Activated naive CD8-positive, alpha-beta T cell treated with anti-CD3 and anti-CD28 coated beads, Interleukin-2, amount 50 U/mL, for 24 hours (primary cell): ENCODE measurements at places on chromosomes 2 and 18.

DNA sequence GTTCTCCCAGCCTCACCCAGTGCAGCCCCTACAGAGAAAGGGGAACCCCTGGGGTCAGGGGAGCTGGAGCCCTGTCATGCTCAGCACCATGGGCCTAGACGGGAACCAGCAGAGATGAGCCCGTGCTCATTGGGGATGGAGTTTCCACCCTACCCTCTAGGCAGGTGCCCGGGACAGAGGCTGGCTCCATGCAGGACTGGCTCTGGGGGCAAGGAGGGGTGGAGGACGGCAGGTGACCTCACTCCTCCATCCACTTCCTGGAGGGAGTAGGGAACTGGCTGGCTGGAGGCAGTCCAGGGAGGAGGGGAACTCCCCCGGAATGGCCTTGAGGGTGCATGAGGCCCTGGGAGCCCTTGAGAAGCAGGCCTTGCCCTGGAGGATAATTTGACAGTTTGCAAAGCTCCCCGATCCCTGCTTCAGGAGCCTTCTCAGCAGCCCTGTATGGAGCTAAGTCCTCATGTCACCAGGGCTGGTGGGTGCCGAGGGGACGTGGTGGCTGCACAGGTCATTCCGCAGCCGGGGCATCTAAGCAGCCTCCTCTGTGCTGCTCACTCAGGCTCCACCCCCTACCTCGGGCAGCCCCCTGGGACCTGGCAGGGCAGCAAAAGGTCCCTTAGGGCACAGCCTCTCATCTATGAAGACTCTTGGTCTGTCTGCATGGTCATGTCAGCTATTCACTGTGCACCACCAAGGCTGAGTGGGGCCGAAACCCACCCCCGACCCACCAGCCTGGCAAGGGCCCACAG lies 2.1 kb downstream of the NEURL3 start:
- no peaks in the 10 kb centered on the region for H3K27me3 ChIP-seq
- no peak for DNase-seq
- no peak overlapping the region for H3K4me3 ChIP-seq
- no peaks in the 10 kb centered on the region for H3K36me3 ChIP-seq

DNA sequence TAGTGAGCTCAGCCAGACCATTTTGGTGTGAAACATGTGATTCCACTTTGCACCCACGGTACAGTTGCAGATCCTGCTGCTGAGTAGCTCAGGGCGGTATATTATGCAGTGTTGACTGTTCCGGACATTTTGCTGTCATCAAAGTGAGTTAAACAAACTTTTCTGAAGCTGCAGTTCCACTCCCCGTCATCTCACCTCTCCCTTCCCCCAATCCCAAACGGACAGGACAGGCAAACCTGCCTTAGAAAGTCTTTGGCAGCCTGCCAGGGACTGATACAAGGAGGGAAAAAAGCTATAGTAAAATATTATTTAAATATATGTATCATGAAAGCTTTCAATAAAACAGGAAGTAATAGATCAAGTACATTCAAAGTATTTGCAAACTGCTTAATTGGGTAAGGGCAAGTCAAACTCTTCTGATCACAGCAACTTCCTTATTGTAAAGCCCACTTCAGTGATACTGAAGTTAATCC lies 35.5 kb upstream of the SP5 start:
- peaks cover 2% of the 10 kb centered on the region for H3K27me3 ChIP-seq
- H3K4me1 ChIP-seq, result no peaks in the 10 kb centered on the region
- H3K36me3 ChIP-seq, result no peaks in the 10 kb centered on the region
- H3K27ac ChIP-seq, result no peak overlapping the region
- DNase-seq, result no peak

GRCh38 chr2:29573612-29574011 lies 347.8 kb downstream of the ALK start:
- H3K27ac ChIP-seq, result no peak overlapping the region
- DNase-seq, result no peak
- no peaks in the 10 kb centered on the region for H3K36me3 ChIP-seq
- no peak overlapping the region for H3K4me3 ChIP-seq
- no peaks in the 10 kb centered on the region for H3K4me1 ChIP-seq

GRCh38 chr2:8657423-8658062 lies 24.3 kb upstream of the ID2 start:
- no peak overlapping the region for H3K4me3 ChIP-seq
- no peaks in the 10 kb centered on the region for H3K36me3 ChIP-seq
- H3K27me3 ChIP-seq, result peaks cover 28% of the 10 kb centered on the region
- DNase-seq, result peak; percentile 44
- H3K4me1 ChIP-seq, result peaks cover 22% of the 10 kb centered on the region
- H3K27ac ChIP-seq, result peak overlapping the region; percentile 57

DNA sequence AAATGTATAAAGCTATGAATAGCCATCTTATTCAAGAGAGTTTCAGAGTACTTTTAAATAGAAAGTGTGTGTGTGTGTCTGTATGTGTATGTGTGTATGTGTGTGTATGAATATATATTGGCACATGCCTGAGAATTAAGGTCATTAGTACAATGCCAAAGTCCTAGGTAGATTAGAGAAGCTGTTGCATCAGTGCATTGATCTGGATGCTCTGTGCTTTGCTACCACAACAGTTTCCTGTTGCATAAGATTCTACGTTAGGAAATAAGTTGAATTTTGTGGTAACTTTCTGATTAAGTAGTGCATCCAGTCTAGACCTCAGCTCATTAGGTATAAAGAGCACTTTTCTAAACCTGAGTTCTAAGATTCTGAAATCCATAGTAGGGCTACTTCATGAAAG lies 1102.8 kb upstream of the KLHL29 start:
- H3K4me3 ChIP-seq, result no peak overlapping the region
- DNase-seq, result no peak
- H3K4me1 ChIP-seq, result no peaks in the 10 kb centered on the region
- no peaks in the 10 kb centered on the region for H3K27me3 ChIP-seq
- no peak overlapping the region for H3K27ac ChIP-seq

DNA sequence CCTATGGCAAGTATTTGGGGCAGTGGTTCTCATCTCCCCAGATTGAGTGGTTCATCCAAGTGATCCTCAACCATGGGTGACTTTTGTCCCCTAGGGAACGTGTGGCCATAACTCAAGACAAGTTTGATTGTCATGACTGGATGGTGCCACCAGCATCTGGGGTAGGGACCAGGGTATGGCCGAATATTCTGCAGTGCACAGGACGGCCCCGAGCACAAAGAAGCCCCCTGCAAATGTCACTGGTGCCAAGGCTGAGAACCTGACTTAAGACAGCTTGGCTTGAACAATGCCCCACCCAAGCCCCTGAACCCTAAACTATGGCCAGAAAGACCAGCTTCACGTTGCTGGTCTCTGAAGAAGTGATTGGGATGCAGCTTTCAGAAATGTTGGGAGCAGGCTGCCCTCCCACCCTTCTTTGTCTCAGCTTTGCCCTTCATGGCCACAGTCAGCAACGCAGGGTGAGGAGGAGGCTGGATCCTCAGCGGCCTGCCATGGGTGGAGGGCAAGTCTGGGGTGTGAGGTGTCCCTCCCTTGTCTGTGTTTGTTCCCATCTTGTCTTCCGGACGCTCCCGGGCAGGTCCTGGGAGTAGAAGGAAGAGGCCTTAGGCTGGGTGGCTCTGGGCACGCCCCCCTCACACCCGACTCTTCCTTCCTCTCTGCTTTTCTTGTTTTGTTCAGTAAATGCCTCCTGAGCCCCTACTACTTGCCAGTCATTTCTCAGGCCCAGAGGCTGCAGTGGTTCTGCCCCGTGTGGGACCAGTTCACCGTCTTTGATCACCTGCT lies 43.4 kb downstream of the GREB1 start:
- H3K27ac ChIP-seq, result no peak overlapping the region
- H3K27me3 ChIP-seq, result no peaks in the 10 kb centered on the region
- H3K4me3 ChIP-seq, result no peak overlapping the region
- DNase-seq, result no peak
- H3K36me3 ChIP-seq, result no peaks in the 10 kb centered on the region
